ENCODE measurements at places on chromosomes 5 and 9.

DNA sequence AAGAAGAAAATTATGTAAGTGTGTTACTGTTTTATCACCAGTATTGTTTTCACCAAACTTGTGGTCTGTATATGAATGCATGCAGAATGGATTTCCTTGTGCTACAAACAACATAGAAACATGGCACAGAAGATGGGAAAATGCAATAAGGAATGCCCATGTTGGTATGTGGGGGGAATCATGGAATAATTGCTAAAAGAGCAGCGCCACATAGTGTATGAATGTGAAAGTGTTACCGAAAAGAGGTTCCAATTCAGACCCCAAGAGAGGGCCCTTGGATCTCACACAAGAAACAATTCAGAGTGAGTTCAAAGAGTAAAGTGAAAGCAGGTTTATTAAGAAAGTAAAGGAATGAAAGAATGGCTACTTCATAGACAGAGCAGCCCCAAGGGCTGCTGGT lies 26.4 kb upstream of the TYRP1 start:
- no peak overlapping the region for H3K27ac ChIP-seq
- H3K4me1 ChIP-seq = no peaks in the 10 kb centered on the region
- no peak for DNase-seq
- H3K4me3 ChIP-seq = no peak overlapping the region

DNA sequence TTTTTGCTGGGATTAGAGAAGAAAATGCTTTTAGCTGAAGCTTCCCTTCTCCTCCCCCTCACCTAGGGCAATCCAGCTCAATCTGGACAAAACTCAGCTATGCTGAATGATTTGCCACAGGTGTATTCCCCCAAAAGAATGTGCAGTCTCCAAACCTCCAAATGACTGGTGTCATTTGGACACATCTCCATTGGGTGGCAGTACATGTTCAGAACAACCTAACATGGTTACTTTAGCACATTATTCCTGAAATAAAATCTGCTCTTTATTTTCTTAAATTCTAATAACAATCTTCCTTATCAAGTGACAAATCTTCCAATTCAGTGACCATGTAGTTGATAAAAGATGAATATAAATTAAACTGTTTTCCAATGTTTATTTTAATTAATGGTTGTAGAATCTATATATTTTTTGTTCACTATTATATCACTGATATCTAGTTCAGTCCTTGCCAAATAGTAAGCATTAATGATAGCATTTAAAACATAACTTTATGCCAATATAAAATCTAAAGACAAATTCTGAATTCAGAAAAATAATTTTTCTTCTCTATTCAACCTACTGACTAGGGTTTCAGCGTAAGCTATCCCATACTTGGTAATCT lies 61.3 kb upstream of the MOCS2 start:
- peaks cover 7% of the 10 kb centered on the region for H3K4me1 ChIP-seq
- no peaks in the 10 kb centered on the region for H3K27me3 ChIP-seq
- no peaks in the 10 kb centered on the region for H3K36me3 ChIP-seq
- H3K27ac ChIP-seq = peak overlapping the region; percentile 26

DNA sequence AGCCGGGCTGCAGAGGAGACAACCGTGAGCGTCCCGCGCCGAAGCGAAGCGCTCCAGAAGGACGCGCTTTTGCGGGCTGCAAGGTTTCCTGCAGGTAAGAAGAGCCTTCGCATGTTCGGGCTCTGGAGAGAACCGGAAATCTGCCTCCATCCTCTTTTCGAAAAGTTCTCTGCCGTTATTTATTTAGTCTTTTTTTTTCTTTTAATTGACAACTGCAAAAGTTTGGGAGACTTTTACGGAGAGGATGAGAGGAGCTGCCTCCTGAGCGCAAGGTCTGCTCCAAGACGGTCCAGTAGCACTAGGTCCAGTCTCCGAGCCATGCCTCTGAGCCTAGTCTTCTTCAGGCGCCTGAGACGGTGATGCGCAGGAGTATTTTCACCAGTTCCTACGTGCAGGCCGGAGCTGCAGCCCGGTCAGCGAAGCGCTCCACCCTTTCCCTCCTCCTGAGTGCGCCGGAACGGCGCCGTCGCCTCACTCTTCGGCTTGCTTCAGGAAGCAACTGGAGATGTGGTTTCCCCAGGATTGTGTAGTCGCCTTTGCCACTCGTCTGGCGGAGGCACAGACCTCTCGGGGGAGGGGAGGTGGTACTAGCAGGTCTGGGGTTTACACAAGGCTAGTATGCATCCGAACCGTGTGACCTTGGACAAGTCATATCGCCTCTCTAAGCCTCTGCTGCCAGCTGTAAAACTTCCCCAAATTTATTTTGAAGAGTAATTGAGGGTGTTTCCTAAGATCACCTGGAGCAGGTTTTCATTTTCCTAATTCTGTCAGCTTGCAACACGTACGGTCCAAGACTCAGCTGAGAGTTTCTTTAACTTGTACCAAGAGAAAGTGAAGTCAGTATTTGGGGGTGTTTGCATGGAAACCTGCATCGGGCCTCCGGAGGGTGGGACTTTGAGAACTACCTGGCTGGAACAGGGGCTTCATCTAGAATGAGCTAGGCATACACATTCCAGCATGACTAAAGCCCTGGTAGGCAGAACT lies 4.5 kb downstream of the POU4F3 start:
- no peaks in the 10 kb centered on the region for H3K4me1 ChIP-seq
- H3K36me3 ChIP-seq = no peaks in the 10 kb centered on the region
- DNase-seq = no peak
- H3K4me3 ChIP-seq = no peak overlapping the region
- peaks cover 100% of the 10 kb centered on the region for H3K27me3 ChIP-seq

- H3K36me3 ChIP-seq = no peaks in the 10 kb centered on the region
- no peak overlapping the region for H3K4me3 ChIP-seq
- no peaks in the 10 kb centered on the region for H3K27me3 ChIP-seq
- no peak for DNase-seq
Observed at GRCh38 chr5:94992325-94992724, 292.6 kb downstream of the MCTP1 start.

- H3K27me3 ChIP-seq = peaks cover 26% of the 10 kb centered on the region
- no peak overlapping the region for H3K27ac ChIP-seq
- H3K4me3 ChIP-seq = no peak overlapping the region
Observed at GRCh38 chr5:50958852-50959457, 292.5 kb downstream of the PARP8 start.

DNA sequence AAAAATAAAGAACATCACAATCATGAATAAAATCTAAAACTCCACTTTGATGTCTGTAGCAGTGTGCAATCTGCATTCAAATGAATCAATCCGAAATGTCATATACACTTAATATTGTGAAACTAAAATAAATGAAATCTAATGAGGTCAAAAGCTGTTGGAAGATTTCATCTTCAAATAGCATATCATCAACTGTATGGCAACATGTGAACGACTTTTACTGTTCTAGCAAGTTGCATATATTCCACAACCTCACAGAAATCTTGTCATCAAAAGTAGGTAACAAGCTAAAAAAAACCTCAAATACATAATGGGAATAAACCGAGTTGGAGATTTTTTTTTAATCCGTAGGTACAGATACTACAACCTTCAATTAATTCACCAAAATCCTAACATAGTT lies 1.2 kb downstream of the PTBP3 start:
- peak overlapping the region; percentile 96 for H3K27ac ChIP-seq
- DNase-seq = no peak
- peak overlapping the region; percentile 87 for H3K4me3 ChIP-seq
- peaks cover 23% of the 10 kb centered on the region for H3K4me1 ChIP-seq

- no peak overlapping the region for H3K4me3 ChIP-seq
- peaks cover 29% of the 10 kb centered on the region for H3K4me1 ChIP-seq
- peak overlapping the region; percentile 32 for H3K27ac ChIP-seq
- no peak for DNase-seq
Observed at GRCh38 chr5:74623748-74624408, 16.6 kb downstream of the ENC1 start.

GRCh38 chr9:127216210-127216887 lies 48.2 kb upstream of the GARNL3 start:
- no peaks in the 10 kb centered on the region for H3K27me3 ChIP-seq
- DNase-seq = no peak
- H3K36me3 ChIP-seq = no peaks in the 10 kb centered on the region
- H3K4me3 ChIP-seq = no peak overlapping the region
- H3K27ac ChIP-seq = no peak overlapping the region

GRCh38 chr5:92758552-92758951 lies 822.5 kb downstream of the NR2F1-AS1 start:
- H3K27ac ChIP-seq = peak overlapping the region; percentile 21
- no peak overlapping the region for H3K4me3 ChIP-seq
- DNase-seq = no peak
- H3K36me3 ChIP-seq = no peaks in the 10 kb centered on the region
